IMR-90 (cell line): ENCODE measurements at places on chromosomes 5 and 9. TPM values are rescaled to one million over a fixed set of nuclear protein-coding genes. Genes with fewer than 3 reads are reported as not detected.
A peak's percentile ranks its signal among the peaks of the same experiment; 100 is the strongest.

DNA sequence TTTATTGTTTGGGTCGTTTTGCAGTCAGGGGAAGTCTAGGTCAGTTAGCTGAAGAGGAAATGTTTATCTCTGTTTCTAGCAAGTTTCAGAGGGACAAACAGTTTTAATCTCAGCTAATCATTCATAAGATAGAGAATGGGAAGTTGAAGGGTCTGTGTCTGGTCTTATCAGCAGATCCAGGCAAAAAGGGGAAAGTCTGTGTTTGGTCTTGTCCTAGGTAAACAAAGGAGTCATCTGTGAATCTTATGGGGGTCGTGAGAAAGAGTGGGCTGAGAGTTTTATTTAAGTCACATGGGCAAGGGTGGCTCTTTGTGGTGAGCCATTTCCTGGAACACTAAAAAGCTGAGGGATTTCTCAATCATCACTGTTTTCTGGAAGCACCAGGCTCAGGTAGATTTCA, 5.6 kb upstream of the SNCAIP start:
- no peak overlapping the region for H3K4me3 ChIP-seq
- no peak for DNase-seq
- H3K4me1 ChIP-seq = no peaks in the 10 kb centered on the region
- no peaks in the 10 kb centered on the region for H3K36me3 ChIP-seq
- H3K27ac ChIP-seq = no peak overlapping the region
- no peaks in the 10 kb centered on the region for H3K27me3 ChIP-seq

DNA sequence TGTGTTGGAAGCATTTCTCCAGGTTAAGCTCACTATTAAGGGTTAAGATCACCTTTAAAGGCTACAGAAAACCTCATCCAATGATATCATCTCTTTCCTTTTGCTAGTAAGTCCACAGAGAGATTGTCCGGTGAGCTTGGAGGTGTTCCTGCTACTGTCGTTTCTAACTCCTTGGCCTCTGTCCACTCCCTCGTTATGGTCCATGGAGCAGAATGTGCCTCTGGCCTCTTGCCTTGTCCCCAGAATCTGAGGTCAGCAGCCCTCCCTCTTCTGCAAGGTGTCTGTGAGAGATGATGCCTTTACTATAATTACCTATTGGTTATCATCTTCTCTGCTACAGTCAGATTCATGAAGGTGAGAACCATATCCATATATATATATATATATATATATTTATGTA, 15.0 kb downstream of the ORM2 start:
- H3K27ac ChIP-seq = no peak overlapping the region
- H3K36me3 ChIP-seq = peaks cover 67% of the 10 kb centered on the region
- peaks cover 11% of the 10 kb centered on the region for H3K4me1 ChIP-seq
- no peaks in the 10 kb centered on the region for H3K27me3 ChIP-seq
- no peak overlapping the region for H3K4me3 ChIP-seq
- DNase-seq = no peak

DNA sequence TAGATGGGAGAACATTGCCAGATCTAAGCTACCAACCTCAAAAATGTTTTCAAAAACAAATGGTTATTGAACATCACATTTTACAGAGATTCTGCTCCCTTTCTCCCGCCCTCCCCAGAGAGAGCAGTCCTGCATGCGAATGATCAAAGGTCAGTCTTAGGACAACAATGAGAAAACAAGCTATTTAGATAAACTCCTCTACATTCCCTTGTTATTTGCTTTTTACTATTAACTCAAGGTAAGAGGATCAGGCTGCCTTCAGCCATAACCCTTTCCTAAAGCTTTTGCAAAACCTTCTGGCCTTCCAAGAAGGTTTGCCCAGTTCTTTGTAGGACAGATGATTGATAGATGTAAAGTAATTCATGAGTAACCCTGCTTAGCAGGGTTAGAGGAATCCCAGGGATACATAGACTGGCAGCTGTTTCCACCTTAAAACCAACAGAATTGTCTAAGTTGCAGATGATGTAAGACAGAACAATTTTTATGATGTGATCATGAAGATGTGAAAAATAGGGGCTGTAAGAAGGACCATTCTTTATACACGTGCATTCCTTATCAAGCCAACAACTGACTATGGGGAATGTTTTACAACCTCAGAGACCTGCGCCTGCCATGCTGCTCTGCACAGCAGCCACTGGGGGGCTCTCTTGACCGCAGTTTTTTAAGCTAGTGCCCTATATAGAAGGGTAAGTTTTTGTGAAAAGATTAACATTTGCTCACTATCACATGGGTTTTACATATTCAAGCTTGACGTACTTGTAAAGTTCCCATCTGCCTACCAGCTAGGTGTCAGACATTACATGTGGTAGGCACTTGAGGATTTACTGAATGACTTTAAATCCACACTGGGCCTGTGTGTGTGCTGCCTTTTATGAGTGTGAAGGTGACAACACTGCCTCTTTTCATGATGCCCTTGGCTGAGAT, 2.3 kb upstream of the ZNF782 start:
- H3K27ac ChIP-seq = no peak overlapping the region
- peak; percentile 67 for DNase-seq
- H3K4me1 ChIP-seq = peaks cover 7% of the 10 kb centered on the region
- H3K4me3 ChIP-seq = no peak overlapping the region
- H3K36me3 ChIP-seq = no peaks in the 10 kb centered on the region
- H3K27me3 ChIP-seq = no peaks in the 10 kb centered on the region

- peaks cover 34% of the 10 kb centered on the region for H3K36me3 ChIP-seq
- peaks cover 13% of the 10 kb centered on the region for H3K4me1 ChIP-seq
- no peaks in the 10 kb centered on the region for H3K27me3 ChIP-seq
- H3K4me3 ChIP-seq = no peak overlapping the region
- DNase-seq = peak; percentile 74
These were observed 144.9 kb downstream of the MYO10 start for GRCh38 chr5:16791036-16791705.

DNA sequence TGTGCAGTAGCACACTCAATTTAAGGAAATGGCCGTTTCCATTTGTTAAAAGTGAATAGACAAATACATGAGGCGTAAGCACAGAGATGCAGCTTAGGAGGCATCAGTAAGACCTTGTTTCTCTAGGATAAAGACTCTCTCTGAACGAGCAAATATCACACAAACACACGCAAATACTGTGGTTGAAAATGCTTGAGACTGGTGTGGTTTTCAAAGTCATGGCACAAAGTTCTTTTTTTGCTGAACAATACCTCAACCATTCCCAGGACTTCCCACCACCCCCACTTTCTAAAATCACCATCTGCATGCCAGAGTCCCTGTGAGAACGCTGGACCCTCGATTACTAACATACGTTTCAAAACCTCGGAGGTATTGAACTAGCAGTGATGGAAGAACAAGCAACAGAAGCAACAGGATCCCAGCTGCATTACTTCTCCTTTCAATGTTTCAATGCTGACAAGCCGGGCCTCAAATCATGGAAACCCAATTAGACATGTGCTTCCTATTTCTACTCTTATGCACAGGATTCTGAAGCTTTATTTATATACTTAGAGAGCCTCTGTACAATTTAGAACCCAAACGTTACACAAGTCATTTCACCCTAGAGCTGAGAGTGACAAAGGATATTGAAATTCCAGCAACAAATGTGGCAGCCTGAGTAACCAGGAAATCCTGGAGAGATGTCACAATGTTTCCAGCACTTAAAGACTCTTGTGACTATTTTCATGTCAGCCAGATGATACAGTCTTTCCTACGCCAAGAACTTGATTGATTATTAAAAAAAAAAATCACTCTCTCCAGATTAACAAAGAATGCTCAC, 63.9 kb downstream of the CDC14B start:
- peak overlapping the region; percentile 47; the same call in 1 of the 2 replicates for H3K27ac ChIP-seq
- H3K36me3 ChIP-seq = peaks cover 3% of the 10 kb centered on the region
- H3K27me3 ChIP-seq = no peaks in the 10 kb centered on the region
- DNase-seq = peak; percentile 44
- no peak overlapping the region for H3K4me3 ChIP-seq

- H3K27ac ChIP-seq = no peak overlapping the region
- H3K4me1 ChIP-seq = no peaks in the 10 kb centered on the region
- H3K27me3 ChIP-seq = no peaks in the 10 kb centered on the region
These were observed 64.6 kb upstream of the CAST start for GRCh38 chr5:96597438-96598020.

GRCh38 chr5:157252711-157253465, 13.0 kb upstream of the CYFIP2 start:
- DNase-seq = peak; percentile 23
- H3K4me3 ChIP-seq = no peak overlapping the region
- H3K27ac ChIP-seq = no peak overlapping the region
- H3K36me3 ChIP-seq = no peaks in the 10 kb centered on the region
- H3K27me3 ChIP-seq = peaks cover 11% of the 10 kb centered on the region

DNA sequence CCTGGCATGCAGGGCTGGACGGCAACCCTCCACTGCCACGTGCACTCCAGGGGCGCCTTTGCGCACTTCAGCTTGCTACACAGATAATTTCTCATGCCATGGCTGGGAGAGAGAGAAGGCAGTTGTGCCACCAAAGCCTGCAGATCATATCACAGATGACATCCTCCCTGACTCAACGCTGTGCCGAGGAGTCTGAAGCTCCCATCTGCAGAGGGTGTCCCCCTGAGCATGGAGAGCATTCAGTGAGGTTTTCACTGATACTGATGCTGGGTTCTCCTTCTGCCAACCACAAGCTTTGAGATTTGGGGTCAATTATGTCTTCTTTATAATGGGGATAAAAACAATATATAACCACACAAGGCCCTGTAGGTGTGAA, 607.4 kb upstream of the ADAMTS16 start:
- DNase-seq = no peak
- no peak overlapping the region for H3K4me3 ChIP-seq
- no peaks in the 10 kb centered on the region for H3K4me1 ChIP-seq
- H3K36me3 ChIP-seq = no peaks in the 10 kb centered on the region
- no peaks in the 10 kb centered on the region for H3K27me3 ChIP-seq

DNA sequence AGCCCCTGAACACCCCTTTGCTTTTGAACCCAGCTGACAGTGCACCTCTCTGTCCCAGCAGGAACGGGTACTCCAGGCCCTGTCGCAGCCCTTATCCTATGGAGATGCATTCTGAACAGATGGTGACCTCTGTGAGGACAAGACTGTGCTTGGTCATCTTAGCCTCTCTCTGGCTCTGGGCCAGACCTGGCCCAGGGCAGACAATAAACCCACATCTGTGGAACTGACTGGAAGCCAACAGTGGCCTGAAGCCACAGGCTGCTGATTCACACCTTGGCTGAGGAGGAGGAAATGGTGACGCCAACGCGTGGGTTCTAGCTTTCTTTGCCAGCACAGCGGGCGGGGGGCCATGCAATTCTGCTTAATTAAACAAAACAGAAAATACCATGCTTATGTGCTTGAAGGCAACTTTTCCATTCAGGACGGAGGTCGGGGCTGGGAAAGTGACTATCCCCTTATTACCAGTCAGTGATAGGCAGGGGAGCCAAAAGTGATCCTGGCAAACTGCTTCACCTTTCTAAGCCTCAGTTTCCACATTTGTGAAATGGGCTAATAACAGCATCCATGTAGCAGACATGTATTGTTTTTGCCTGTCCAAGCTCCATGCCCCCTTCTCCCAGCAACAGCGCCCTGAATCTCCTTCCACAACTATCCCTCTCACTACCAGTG, 10.8 kb downstream of the SH3PXD2B start:
- H3K27ac ChIP-seq = peak overlapping the region; percentile 5; the same call in 1 of the 2 replicates
- H3K27me3 ChIP-seq = no peaks in the 10 kb centered on the region
- peaks cover 27% of the 10 kb centered on the region for H3K4me1 ChIP-seq
- no peak overlapping the region for H3K4me3 ChIP-seq
- peak; percentile 98 for DNase-seq

DNA sequence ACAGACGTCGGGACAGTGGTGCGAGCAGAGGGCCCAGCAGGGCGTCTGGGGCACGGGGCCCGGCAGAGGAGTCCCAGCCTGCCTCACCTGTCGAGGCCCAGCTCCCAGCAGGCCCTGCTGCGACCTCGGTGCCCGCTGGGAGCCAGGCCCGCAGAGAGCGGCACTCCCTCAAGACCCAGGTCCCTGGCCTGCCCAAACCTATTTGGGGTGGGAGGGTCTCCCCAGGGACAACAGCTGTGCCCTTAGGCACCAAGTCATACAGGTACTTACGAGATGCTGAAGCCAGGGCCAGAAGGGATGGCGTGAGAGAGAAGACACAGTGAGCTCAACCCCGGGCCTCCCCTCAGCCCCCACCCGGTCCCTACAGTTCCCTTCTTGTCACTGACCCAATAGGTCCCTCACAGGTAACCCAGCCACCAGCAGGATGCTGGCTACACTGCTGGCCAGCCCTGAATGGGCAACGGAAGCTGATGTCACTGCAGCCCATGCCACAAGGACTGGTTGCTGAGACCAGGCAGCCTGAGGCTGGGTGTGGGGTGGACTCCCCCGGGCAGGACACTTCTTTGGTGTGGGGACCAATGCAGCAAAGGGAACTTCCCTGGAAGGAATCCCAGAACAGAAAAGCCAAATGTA, 3.7 kb downstream of the NSMF start:
- H3K27me3 ChIP-seq = no peaks in the 10 kb centered on the region
- no peak overlapping the region for H3K27ac ChIP-seq
- H3K36me3 ChIP-seq = peaks cover 32% of the 10 kb centered on the region
- no peak for DNase-seq

- H3K36me3 ChIP-seq = no peaks in the 10 kb centered on the region
- H3K4me3 ChIP-seq = no peak overlapping the region
- no peak for DNase-seq
- H3K4me1 ChIP-seq = no peaks in the 10 kb centered on the region
- no peak overlapping the region for H3K27ac ChIP-seq
- no peaks in the 10 kb centered on the region for H3K27me3 ChIP-seq
These were observed 839 bp downstream of the GABRG2 start for GRCh38 chr5:162068412-162068811.

- no peak overlapping the region for H3K4me3 ChIP-seq
- no peaks in the 10 kb centered on the region for H3K27me3 ChIP-seq
- no peaks in the 10 kb centered on the region for H3K36me3 ChIP-seq
- no peaks in the 10 kb centered on the region for H3K4me1 ChIP-seq
- DNase-seq = no peak
These were observed 485.9 kb downstream of the EFNA5 start for GRCh38 chr5:107184871-107185270.

GRCh38 chr5:20972419-20972925, 984.5 kb upstream of the CDH18 start:
- no peaks in the 10 kb centered on the region for H3K36me3 ChIP-seq
- no peak overlapping the region for H3K4me3 ChIP-seq
- no peak overlapping the region for H3K27ac ChIP-seq
- H3K4me1 ChIP-seq = no peaks in the 10 kb centered on the region
- no peaks in the 10 kb centered on the region for H3K27me3 ChIP-seq

- peaks cover 4% of the 10 kb centered on the region; the same call in 1 of the 2 replicates for H3K4me1 ChIP-seq
- no peak overlapping the region; the same call in 1 of the 2 replicates for H3K4me3 ChIP-seq
- no peaks in the 10 kb centered on the region for H3K27me3 ChIP-seq
- no peak overlapping the region for H3K27ac ChIP-seq
- H3K36me3 ChIP-seq = peaks cover 3% of the 10 kb centered on the region; the same call in 1 of the 2 replicates
- DNase-seq = peak; percentile 47
These were observed 21.6 kb downstream of the FBXL7 start for GRCh38 chr5:15521381-15522186.

- H3K4me3 ChIP-seq = no peak overlapping the region
- no peak for DNase-seq
- H3K27ac ChIP-seq = no peak overlapping the region
- H3K36me3 ChIP-seq = no peaks in the 10 kb centered on the region
- H3K4me1 ChIP-seq = no peaks in the 10 kb centered on the region
- no peaks in the 10 kb centered on the region for H3K27me3 ChIP-seq
These were observed 382.1 kb downstream of the BRINP1 start for GRCh38 chr9:118987167-118987566.

The ACO1 gene
- 140 and 158 TPM in 2 replicates for total RNA-seq

The FAM81B gene
- total RNA-seq = not detected in 2 replicates

The BBLN gene
- total RNA-seq = 25.1 and 27.5 TPM in 2 replicates

The PRDM9 gene
- not detected in 2 replicates for total RNA-seq

The SPOCK1 gene
- total RNA-seq = 5.0 and 8.1 TPM in 2 replicates

The MLANA gene
- not detected in 2 replicates for total RNA-seq

The SLC36A2 gene
- not detected in 2 replicates for total RNA-seq

The SLC45A2 gene
- not detected in 2 replicates for total RNA-seq

The IL13 gene
- total RNA-seq = not detected in 2 replicates

The NUDT12 gene
- total RNA-seq = 5.9 and 10.0 TPM in 2 replicates
